ENCODE measurements at places on chromosomes 11 and 22.

DNA sequence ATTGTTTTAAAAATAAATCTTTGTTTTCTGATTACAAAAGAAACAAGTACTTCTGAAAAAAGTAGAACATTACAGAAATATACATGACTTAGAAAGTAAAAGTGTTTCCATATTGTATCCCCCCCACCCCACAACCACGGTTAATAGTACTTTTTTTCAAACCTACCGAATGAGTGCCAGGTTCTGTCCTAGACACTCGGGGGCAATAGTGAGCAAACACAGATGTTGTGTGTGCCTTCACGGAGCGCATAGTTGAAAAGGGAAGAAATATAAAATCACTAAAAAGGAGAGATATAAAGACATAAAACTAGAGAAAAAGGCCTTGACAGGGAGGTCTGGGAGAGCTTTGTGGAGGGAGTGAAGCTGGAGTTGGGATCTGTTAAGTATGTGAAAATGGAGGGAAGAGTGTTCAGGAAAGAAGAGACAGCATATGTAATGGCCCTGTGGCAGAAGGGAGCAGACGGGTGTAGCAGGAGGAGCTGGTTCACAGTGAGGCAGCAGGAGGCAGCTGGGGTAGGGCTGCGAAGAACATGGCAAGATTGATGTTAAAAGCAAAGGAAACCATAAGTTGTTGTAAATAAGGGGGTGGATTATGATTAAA, 42.1 kb upstream of the ALX4 start:
- DNase-seq = no peak

DNA sequence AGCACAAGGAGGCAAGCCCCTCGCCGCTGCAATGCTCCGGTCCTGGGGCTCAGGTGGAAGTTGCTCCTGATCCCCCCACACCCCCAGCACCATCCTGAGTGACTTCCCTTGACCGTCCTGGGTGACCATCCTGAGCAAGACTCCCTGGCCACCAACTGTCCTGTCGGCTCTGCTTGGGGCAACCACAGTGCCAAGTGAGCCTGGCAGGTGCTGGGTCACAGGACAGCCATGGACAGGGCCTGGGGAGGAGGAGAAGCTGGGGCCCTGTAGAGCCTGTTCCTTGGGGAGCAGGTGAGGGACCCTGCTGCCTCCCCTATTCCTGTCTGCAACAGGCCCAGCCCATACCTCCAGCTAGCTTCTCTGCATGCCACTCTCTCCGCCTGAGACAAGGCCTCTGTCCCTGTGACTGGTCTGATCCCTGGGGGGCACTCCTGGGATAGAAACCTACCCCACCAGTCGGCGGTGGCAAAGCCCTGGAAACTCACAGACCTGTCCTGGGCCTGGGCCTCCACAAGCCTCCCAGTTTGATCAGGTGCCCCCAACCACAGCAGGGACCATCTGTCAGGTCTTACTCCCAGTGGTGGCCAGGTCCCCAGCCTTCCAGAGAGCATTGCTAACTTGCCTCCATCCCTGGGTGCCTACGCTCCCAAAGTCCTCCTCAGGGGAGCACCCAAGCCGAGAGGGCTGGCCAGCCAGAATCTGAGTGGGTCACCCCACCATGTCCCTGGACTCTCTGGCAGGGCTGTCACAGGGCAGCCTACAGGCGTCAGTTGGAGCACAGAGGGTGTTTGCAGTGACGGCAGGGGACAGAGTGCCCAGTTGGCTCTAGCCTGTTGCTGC, 68.7 kb upstream of the WNT7B start:
- DNase-seq = no peak

DNA sequence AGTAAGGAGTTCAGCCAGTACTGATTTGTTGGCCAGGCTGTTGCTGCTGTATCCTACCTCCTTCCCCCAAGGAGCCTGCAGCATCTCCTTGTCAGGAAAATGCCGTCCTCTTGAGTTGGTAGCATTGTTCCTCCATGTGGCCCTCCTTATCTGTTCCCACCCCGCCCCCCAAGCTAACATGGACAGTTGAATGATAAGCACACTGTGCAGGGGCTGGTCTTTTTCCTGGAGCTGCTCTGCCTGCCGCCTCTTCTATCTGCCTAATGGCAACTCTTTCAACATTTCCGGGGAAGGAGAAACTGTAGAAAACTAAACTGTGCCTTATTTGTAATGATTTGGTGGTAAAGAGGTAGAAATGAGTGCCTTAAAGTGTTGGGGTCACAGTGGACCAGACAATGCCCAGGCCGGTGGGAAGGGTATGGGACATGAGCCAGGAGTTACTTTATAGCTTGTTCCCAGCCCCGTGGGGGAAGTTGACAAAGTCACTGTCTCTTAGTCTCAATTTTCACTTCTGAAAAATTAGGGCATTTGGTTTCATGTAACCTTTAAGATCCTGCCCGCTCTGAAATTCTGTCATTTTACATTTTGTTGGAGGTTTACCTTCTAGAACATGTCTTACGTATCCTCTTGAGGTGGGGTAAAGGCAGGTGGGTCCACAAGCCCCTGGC, 4.5 kb downstream of the FAM118A start:
- DNase-seq = no peak

DNA sequence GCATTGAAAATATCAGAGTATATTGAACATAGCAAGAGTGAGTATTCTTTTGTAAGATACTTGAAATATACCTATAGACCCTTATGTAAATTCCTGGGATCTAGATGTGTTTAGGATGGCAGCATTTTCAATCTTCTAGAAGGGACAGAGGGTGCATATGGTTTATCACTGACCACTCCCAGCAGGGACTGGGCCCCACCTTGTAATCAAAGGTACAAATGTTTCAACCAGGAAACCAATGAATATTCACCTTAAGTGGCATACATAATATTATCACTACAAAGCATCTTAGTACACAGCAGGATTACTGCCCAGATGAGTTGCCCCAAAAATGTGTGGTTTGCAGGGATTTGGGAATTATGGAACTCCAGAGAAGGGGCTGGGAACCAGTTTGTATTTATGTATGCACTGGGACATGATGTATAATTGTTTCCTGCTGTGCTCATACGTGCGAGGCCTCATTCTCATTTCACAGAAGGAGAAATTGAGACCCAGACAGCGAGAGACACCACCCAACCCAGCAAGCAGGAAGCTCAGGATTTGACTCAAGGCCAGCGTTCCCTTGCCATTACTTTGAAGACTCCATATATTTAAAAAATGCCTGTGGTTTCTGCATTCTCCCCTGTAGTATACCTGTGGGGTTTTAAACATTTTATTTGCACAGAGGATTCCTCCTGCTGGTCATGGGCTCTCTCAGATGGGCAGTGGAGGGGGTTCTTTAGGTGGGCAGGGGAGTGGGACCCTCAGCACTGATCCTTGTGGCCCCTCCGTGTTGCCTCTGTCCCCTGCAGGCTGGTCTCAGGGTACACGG, 5.2 kb downstream of the APOL4 start:
- DNase-seq = no peak

DNA sequence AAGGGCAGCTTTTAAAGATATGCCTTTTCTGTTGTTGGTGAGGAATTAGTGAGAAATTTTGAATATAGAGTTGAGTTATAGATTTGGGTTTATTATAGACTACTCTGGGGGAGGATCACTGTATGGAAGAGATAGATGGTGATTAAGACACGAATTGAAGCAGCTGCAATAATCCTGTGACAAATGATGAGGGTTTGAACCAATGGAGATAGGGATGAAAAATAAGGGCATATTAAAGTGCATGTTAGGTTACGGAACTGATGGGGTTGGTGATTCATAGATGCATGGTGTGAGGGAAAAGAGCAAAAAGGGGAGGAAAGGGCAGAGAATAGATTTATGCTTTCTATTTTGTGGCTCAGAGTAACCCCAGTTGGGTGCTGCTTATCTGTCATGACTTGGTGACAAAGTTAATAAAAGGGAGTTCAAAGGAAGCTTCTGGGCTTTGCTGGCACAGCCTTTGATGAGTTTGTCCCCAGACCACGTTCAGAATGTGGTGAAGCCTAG, 11.8 kb downstream of the C11orf87 start:
- no peak for DNase-seq

GRCh38 chr22:21032037-21032867, at the start of gene SLC7A4:
Gene SLC7A4, minus strand, starts transcription at chr22:21032561. Its CDS starts 749 bp downstream, at chr22:21031812.
- no peak for DNase-seq

GRCh38 chr22:42473484-42474193, 41.4 kb upstream of the NFAM1 start:
- DNase-seq = no peak

DNA sequence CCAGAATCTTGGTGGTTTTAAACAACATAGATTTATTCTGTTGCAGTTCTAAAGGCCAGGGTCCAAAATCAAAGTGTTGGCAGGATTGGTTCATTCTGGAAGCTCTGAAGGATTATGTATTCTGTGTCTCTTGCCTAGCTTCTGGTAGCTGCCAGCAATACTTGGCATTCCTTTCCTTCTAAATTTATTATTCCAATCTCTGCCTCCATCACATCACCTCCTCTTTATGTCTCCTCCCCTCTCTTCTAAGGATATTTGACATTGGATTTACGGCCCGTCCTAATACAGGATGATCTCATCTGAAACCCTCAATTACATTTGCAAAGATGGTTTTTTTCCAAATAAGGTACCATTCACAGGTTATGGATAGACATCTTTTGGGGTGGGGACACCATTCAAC, 186.5 kb downstream of the SBF2 start:
- DNase-seq = no peak

- DNase-seq = peak; percentile 49
Observed at GRCh38 chr11:19557720-19558140, 154.9 kb upstream of the NAV2 start.

DNA sequence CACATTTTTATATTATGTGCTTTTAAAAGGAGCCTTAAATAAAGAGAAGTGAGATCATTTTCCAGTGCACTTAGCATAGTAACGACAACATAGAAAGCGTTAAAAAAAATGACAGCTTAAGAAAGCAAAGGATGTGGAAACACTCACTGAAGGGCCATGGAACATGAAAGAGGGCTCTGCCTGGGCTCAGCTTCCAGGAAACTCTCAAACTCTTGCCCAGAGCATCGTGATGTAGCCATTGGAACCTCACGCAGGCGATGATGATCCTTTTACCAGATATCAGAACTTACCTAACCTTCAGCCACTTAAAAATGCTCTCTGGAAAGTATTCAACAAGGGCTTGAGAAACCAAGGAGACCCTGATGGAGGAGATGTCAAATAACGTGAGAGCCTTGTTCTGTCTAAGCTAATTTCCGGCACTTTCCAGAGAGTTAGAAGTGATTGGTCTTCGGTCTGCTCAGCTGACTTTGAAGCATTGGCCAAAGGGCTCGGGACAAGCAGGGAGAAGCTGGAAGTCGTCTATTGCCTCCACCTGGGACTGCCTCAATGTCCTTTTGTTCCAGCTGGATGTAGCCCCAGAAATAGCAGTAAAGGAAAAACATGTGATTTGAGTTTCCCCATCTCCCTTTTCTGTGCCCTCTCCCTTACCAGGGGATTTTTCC, 21.5 kb upstream of the ETS1 start:
- no peak for DNase-seq

GRCh38 chr11:114395736-114396135, 4.6 kb downstream of the C11orf71 start:
- DNase-seq = no peak

DNA sequence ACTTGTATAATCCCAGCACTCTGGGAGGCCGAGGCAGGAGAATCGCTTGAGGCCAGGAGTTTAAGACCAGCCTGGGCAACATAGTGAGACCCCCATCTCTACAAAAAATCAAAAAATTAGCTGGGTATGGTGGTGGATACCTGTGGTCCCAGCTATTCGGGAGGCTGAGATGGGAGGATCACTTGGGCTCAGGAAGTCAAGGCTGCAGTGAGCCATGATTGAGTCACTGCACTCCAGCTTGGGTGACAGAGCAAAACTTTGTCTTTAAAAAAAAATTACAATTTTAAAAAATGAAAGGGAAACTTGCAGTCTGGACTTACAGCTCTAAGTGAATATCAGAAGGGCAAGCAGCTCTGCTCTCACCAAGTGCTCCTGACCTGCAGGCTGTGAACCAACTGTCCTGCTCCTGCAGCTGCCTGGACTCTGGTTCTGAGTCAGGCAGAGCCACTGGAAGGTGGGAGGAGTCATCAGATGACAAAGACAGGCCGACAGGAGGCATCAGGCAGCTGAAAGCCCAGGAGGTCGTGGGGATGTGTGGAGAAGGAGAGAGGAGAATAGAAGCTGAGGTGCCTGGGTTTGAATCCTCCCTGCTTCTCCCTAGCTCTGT, 9.6 kb downstream of the SMTNL1 start:
- no peak for DNase-seq

GRCh38 chr11:111135778-111136570, 109.6 kb upstream of the POU2AF2 start:
- no peak for DNase-seq
